ENCODE measurements at places on chromosomes 12 and 14.

DNA sequence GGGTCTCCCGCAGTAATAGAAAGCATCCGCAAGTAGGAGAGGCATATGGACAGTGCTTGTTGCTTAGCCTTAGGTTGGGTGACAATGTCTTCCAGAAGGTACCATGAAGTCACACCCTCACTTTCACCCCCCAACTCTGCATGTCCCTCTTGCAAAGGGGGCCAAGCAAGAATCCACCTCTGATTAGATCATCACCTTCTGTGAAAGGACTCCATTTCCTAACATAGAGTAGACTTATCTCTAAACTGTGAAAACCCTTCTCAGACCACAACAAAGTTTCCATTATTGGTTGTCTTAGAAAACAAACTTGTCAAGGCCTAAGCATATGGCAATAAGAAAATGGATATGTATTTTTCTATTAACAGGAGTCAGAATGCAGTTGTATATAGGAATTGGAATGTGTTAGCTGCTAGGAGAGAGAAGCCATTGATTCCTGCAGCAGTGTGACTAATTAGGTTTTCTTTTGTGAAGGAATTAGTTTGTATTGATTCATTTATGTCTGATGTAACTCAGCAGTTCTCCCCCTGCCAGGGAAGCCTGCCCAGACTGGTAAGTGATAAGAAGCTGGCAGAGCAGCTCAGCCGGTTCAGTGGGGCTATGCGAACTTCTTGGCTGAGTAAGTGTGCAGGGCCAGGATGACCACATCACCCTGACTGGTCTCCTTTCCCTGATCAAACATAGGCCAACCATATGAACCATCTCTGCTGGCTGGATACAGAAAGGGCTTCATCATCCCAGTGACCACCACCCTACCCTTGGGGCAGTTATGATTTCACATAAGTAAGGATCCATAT is 107.3 kb upstream of the CCDC196 start:
- no peak for DNase-seq

DNA sequence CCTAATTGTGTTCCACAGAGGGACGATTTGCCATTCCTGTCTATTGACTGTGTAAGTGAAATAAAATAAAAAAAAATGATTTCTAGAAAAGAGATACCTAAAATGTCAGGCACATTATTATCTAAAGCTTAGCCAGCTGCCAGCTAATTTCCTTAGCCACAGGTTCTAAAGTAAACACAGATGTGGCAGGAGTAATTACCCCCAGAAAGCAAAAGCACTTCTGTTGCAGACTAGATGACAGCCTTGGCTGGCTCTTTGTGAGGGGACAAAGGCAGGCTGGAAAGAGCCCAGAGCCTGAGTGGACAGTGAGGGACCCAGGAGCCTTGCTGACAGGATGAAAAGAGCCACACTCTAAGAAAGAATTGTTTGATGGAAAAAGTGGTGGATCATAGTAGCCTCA is 418.1 kb downstream of the LRIG3 start:
- DNase-seq: no peak

- DNase-seq: no peak
Measured at GRCh38 chr12:32087306-32087705, 19.3 kb upstream of the BICD1 start.

GRCh38 chr12:121810833-121811433 is 7.1 kb downstream of the SETD1B start:
- DNase-seq: no peak

DNA sequence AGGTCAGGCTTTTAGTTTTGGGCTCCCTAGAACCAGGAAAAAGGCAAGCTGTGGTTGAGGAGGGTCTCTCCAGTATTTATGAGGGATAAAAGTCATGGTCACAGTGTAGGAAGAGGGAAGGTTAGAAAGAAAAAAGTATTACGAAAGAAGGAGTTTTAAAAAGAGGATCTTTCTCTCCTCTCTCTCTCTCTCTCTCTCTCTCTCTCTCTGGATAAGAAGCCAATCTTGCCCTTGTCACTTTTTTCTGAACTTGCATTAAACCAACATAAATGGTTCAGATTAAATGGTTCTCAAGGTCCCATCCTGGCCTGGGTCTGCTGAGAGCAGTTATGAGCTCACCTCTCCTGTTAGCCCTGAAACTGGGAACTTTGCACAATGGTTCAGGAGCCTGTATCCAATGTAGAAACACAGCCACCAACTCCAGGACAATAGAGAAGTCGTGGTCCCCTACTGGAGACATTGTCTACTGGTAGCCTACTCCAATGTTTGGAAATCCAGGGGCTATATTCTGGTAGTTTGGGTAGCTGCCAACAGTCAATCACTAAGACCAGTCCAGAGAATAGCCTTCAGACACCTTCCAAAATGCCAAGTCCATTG is 131.9 kb downstream of the DAD1 start:
- DNase-seq: no peak

DNA sequence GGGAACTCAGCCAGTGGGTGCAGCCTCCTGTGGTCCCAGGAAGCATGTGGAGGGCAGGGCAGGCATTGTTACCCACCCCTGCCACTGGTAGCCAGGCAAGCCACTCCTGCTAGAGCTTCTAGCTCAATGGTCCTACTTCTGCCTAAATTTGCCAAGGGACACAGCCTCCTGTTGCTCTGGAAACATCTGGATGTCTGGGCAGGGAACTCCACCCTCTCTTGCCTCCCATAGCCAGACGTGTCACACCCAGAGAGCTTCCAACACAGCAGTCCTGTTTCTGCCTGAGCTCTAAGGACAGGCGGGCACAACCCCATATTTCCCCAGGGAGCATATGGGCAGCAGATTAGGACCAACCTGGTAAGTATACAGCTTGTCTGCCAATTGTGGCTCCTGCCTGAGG is 350.2 kb downstream of the GLT1D1 start:
- no peak for DNase-seq

DNA sequence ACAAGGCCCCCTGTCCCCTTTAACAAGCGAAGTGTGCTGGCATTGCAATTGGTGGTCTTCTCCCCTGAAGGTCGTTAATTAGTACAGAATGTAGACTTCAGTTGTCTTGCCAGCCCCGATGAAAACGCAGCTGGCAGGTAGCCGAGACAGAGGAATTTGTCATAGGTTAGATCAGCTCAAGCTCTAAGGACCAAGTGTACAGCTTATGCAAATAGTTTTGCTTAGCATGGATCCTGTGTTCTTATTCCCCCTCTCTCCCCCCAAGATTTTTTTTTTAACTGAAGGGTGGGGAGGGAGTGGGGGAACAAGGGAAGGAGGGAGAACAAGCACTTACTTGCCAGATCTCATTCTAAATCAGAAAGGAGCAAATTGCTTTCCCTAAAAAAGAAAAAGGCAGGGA is 58.6 kb upstream of the PARP11 start:
- no peak for DNase-seq

DNA sequence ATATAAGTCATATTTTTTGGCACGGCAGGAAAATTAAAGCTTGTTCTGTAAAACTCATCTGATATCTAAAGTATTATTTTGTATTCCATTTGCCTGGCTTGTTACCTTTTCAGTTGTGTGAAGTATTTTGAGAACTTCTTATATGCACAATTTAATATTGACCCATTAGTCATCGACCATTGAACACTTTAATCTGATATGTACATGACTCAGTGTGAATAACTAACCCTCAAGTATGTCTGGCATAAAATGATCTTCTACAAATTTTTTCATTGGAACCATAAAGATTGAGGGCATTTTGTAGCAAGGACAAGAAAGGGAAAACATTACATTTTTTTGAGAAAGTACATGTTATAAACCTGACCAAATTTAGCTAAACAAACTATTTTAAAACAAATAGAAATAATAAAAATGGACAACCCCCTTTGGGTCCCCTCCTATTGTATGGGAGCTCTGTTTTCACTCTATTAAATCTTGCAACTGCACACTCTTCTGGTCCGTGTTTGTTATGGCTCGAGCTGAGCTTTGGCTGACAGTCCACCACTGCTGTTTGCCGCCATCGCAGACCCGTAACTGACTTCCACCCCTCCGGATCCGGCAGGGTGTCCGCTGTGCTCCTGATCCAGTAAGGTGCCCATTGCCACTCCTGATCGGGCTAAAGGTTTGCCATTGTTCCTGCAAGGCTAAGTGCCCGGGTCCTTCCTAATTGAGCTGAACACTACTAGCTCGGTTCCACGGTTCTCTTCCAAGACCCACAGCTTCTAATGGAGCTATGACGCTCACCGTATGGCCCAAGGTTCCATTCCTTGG is 118.8 kb downstream of the SLC6A15 start:
- DNase-seq: no peak

- DNase-seq: no peak
Measured at GRCh38 chr12:92340441-92341064, 194.9 kb upstream of the BTG1 start.

DNA sequence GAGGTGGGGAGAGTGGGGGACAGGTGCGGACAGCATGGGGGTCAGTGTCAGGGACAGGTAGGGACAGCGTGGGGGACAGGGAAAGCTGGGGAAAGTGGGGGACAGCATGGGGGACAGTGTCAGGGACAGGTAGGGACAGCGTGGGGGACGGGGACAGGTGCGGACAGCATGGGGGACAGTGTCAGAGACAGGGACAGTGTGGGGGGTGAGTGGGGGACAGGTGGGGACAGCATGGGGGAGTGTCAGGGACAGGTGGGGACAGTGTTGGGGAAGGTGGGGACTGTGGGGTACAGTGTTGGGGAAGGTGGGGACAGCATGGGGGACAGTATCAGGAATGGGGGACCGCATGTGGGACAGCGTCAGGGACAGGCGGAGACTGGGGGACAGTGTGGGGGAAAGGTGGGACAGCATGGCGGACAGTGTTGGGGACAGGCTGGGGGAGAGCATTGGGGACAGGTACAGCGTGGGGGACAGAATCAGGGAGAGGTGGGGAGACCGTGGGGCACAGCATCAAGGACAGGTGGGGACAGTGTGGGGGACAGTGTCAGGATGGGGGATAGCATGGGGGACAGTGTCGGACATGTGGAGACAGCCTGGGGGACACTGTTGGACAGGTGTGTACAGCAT is 96.1 kb downstream of the TMEM121 start:
- DNase-seq: no peak

GRCh38 chr12:94183708-94184379 is 35.5 kb downstream of the PLXNC1 start:
- no peak for DNase-seq

GRCh38 chr14:99928963-99929362 is 135.8 kb downstream of the EML1 start:
- no peak for DNase-seq

DNA sequence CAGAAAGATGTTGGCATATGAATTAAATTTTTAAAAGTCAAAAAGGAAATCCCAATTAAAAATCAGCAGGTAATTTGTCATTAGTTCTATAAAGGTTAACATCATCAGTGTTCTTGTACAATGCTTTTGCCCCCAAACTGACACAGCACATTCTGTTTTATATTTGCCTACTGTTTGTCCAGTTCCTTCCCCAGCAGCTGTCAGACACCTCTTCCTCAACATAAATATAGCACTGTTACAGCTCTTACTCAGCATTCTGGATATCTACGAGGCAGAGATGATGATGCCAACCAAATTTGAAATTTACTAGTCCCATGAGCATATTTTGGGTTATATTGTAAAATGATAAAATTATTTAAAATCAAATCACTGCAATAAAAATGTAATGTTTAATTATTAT is 124.6 kb downstream of the SINHCAF start:
- DNase-seq: no peak

Measured in CD8-positive, alpha-beta memory T cell (primary cell).